ENCODE measurements at places on chromosomes 2 and 18.

- DNase-seq = no peak
These were observed 96.6 kb downstream of the SOCS6 start for GRCh38 chr18:70385474-70385873.

DNA sequence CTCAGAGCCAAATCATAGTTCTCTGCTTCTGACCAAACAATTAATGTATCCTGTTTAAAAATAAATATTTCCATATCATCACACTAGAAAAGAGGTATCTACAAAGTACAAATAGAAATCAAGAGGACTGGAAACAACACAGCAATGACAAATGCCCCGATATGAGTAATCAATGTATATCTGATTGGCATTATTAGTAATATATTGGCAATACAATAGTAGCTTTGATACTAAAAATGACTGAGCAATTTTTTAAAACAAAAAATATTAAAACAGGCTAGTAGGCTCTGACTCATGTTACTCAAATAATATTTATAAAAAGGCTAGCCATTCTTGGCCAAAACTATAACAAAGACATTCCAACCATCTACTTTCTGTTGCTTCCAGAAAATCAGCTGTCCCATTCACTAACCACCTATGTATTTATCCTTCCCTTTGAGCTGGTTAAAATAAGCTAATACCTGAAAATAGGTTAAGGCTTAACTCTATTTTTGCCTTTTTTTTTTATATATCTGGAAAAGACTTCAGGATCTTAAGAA lies 13.3 kb downstream of the PPP4R3B start:
- no peak for DNase-seq

- DNase-seq = no peak
These were observed 365.5 kb upstream of the KLHL29 start for GRCh38 chr2:23019476-23019875.

DNA sequence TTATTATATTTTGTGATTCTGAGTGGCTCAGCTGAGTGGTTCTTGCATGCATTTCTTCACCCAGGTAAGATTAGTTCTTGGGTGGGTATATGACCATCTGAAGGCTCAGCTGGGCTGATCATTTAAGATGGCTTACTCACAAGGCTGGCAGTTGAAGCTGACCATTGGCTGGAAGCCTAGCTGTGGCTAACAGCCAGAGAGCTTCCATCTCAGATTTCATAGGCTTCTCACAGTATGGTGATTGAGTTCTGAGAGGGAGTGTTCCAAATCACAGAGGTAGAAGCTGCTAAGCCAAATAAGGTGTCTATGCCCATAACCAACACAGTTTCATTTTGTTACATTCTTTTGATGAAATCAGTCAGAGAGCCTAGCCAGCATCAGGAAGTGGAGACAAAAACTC lies 117.4 kb upstream of the RPRM start:
- DNase-seq = peak; percentile 4

- DNase-seq = no peak
These were observed 16.2 kb downstream of the DOCK10 start for GRCh38 chr2:225025917-225026571.

DNA sequence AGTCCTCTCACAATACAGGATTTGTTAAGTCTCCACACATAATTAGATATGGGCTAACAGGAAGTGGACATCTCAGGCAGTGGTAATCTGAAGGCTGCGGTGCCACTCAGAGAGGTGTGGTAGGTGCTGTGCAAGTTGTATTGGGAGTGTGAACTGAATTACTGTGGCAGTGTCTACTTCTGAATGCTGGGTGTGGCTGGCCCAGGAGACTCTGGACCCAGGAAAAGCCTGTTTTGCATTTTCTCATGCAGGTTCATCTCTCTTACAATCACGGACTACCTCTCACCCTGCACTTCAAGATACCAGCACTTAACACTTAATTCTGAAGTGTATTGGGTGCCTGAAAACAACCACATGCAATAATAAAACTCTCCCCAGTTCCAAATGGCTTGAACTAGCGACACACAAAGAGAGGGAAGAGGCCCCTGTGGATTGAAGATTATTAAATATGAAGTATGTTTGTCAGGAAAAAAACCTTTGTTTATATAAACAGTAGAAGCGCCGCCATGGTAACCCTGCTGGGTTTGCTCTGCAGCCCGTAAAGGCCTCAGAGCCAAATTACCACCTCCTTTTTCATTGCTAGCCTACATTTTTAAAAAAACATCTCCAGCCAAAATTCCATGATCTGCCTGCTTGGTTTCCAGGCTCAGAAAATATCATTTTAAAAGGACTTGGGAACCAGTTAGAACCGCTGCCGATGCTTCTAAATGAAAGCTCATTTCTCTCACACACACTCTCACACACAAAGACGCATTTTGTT lies 77.5 kb downstream of the GFPT1 start:
- peak; percentile 26 for DNase-seq

DNA sequence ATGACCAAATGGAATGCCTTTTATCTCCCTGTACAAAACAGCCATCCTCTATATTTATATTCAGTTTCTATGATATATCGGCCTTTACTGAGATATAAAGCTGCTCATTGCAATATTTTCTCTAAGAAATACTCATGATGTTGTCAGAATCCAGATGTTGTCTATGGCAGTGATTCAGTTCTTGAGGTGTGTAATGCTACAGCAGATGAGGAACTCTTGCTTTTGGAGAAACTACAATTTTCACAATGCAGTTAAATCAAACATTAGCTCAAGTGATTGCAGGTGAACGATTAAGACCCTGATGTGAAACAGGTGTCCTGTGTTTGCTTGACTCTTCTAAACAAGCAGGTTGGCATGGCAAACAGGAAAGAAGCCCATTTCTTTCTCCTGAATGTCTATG lies 256.2 kb upstream of the CDH20 start:
- DNase-seq = no peak

DNA sequence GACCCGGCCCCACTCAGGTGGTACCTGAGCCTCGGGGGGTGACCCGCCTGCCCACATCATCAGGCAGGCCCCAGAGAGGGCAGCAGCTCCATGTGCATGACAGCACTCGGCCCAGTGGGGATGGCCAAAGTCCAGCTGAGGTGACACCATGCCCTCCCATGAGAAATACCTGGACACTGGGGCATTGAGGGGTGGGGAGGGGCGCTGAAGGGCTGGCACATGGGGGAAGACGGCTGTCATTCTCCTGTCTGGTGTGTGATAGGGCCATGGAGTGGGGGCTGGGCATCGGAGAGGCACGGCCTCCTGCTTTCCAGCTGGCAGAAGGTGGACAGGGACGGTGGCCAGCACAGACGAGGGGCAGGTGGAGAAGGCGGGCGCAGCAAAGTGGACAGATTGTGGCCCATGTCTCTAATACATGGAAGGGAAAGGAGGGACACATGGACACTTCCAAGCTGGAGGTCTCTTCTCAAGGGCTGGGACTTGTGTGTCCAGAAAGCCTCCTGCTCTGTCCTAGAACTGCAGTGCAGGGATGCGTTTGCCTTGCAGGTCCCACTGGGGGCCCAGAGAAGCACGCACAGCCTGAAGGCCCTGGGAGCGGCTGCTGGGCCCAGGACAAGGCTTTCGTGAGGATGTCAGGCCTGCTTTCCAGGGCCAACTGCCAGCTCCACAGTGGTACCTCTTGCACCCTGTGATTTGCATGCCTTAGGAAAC lies 302.2 kb downstream of the NDUFA10 start:
- DNase-seq = no peak

DNA sequence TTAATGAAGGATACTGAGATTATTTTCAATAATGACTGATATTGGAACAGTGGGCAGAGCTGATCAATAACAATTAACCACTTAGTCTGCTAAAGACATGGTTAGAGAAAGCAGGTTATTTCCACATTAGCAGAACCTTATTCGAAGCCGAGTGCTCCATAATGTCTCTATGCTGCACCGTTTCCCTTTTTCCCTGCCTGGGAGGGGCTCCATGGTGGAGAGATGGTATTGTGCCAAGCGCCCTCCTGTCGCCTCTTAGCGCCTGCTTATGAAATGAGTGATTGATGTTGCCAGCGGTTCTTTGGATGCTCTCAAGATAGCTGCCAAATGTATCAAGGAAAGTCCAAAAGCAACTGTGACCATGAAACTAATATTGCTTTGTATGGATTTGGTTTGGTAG lies 34.6 kb upstream of the INSIG2 start:
- no peak for DNase-seq

Measured in GM12865 (cell line).